EL (cell line): ENCODE measurements at places on chromosomes 1 and 21.

DNA sequence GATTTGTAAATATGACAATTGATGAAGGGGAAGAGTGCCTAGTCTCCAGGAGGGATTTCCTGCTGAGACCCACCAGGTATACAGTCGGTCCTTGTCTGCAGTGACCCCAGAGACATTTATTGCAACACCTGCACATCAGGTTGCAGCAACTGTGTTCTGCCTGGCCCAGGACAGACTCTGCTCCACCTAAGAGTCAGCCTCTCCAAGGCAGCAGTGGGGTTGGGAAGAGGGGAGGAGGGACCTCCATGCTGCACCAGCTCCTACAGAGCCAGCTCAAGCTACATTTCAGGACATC lies 120.4 kb upstream of the IRF2BP2 start:
- DNase-seq = no peak

DNA sequence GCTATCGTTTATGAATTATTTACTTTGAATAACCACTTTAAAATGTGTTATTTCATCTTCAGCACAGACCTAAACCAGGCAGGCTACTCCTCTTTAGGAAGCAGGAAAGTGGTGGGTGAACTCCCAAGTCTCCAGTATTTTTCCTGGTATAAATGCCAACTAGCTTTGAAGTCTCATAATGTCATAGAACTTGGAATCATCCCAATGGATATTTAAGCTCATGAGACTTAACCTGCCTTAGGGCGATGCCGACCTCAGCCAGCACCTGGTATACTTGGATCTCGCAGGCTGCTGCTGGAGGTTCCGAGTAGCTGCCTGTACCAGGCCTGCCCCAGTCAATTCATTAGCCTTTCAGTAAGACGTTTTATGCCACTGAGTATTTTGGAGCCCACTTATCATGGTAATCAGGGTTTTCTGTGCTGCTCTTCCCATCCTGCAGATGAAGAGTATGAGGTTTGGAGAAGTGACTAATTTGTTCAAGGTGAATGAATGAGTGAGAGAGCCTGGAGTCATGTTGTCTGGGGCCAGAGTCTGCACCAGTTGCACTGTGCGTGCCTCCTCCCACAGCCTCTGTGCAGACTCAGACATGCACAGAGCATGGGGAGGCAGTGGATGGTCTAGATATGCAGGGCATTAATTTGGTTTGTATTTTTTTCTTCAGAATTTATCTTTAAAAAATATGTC lies 34.9 kb downstream of the VANGL1 start:
- no peak for DNase-seq

DNA sequence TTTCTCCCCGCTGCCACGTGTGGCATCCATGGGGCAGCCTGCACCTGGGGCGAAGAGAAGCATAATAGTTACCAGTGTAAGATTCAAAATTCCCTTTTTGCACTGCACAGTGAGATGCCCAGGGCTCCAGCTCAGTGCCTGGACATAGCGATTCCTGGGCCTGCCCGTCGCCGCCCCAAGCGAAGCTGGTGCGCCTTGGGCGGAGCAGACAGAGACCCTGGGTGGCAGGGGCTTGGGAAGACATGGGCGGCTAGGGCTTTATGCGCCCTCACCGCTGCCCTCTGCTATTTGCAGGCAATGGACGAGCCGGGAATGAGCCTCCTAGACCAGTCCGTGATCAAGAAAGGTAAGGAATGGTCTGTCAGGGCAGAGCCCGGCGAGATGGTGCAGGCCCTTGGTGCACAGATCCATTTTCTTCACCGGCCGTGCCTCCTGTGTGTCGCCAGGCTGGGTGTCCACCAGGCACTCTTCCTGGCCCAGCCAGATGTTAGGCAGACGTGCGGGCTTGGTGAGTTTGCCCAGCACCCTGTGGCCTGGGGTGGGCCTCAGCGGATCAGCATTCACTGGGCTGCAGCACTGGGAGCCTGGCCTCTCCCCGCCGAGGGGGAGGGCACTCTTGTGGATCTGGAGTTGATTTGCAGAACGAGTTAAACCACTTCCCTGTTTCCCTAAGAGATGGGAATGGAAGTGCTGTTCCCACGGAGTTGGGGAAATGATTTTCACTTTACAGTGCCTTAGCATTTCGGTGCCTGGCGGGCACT lies 1.7 kb downstream of the TFAP2E start:
- DNase-seq = no peak

DNA sequence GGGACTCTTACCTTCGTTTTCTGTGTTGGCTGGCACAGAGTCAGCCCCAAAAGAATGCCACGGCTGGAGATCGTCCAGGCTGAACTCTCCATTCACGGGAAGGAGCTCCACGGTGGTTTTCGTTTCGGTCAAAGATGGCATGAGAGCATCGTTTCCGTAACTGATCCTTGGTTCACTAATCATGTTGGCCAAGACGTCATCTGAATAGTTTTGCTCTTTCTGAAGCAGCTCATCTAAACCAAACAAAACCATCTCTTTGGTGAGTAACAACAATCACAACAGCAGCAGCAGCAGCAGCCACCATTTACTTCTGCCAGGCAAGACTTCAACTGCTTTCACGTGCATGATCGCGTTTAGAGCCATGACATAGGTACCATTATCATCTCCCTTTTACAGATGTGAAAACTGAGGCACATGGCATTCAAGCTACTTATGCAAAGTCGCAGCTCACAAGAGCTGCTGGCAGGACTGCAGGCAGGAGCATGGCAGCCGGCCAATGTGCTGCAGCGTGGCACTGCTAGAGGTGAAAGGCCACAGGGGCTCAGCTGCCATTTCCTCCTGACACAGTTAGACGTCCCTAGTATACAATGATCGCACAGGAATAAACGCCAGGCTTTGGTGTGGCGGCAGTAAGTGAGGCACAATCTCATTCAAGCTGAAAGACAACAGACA lies 177.1 kb downstream of the GABPA start:
- DNase-seq = no peak

- no peak for DNase-seq
These were observed 199.4 kb upstream of the CACYBP start for GRCh38 chr1:174800216-174800851.

- DNase-seq = no peak
These were observed 67.5 kb upstream of the CD34 start for GRCh38 chr1:207978441-207978840.

GRCh38 chr1:192225703-192226102 lies 67.4 kb downstream of the RGS18 start:
- DNase-seq = peak; percentile 70

DNA sequence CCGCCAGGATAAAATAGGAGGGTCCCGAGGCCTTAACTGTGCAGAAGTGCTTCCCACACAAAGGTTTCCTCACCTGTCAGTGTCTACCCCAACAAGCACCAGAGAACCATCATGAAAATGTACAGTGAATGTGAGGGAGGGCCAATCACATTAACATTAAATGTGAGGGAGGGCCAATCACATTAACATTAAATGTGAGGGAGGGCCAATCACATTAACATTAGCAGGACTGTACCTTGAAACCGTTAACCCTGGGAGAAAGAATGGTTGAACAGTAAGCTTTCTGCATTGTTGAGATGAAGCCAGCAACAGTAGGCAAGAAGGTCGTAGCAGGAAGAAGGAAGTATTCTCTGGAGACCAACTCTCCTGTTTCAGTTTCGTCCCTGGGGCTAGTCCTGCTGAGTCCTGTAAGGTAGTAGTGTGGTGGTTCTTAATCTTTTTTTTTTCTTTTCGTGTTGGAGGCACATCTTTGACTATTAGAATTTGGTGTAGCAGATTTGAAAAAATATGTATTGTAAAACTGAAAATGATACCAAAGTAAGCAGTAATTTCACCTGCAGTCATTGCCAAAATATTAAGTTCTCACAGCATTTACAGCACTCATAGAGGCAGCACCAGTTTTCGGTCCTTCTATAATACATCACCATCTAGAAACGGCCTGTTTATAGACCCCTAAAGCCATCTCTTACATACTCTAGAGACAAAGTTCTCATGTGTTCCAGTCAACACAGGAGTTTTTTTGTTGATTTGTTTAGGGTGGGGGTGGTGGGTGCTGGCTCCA lies 98.6 kb upstream of the PPP2R5A start:
- no peak for DNase-seq

DNA sequence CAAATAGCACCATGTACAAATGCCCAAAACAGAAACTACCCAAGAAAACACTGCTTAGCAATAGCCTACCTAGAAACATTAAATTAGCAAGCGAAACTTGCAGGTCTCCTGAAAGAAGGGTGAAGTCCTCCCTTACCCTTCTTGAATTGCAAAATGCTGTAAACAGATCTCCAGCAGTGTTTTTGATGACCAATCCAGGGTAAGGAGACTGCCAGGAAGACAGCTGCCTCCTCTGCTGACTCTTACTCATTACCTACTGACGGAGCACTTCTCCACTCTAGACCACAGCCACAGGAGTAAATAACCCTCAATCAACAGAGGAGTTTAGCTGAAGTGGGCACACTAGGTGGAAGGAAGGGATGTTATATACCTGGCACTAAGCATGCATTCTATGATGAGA lies 32.2 kb upstream of the GADD45A start:
- peak; percentile 64 for DNase-seq

GRCh38 chr1:246647513-246647912 lies 76.7 kb upstream of the SCCPDH start:
- DNase-seq = no peak
